ENCODE measurements at places on chromosomes 5 and 9. TPM values are rescaled to one million over a fixed set of nuclear protein-coding genes. Genes with fewer than 3 reads are reported as not detected.

NDST1 gene
- total RNA-seq, result 63.0 TPM

DND1 gene
- 0.17 TPM for total RNA-seq

PTGER4 gene
- total RNA-seq, result 10.3 TPM

CCNJL gene
- 0.15 TPM for total RNA-seq

CFAP77 gene
- not detected for total RNA-seq

KCNV2 gene
- not detected for total RNA-seq

ABCA2 gene
- 22.1 TPM for total RNA-seq

PTPN3 gene
- total RNA-seq, result under 0.01 TPM

SMIM33 gene
- total RNA-seq, result not detected

SETD9 gene
- total RNA-seq, result 17.6 TPM

PKD2L2 gene
- total RNA-seq, result not detected

FAM221B gene
- not detected for total RNA-seq

SNAPC3 gene
- total RNA-seq, result 46.4 TPM

TMED9 gene
- 218 TPM for total RNA-seq

All from smooth muscle cell of trachea (primary cell).